ENCODE measurements at places on chromosomes 12 and 14.

DNA sequence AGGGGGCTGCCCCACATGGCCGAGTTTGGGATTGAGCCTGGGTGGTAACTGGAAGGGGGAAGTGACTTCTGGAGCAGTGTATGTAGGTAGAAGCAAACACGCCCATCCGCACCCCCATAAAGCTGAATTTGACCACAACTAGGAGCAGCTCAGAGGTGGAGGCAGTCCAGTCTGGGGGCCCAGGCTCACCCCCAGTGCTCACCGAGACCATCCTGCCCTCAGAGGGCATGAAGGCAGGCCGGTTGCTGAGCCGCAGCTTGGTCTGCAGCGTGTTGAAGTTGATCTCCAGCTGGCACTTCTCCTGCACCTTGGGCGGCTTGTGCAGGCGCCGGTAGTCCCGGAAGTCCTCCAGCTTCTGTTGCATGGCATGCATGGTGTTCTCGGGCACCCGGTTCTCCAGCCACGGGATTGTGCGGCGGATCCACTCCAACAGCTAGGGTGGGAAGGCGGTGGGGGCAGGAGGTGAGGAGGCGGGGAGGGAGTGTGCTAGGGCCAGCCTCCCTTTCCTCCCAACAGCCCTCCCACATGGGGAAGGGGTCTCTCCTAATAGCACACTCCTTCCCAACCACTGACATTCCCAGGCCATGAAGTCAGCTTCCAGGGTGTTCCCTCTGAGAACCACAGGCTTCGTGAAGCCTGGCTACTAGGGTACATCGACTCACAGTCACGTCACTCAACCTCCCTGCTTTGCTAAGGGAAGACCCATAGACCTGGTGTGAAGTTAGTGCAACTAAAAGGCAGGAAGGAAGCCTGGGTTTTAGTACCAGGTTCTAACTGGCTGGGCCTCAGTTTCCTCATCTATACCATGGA lies 87.0 kb downstream of the ACTN1 start:
- DNase-seq = peak; percentile 75

DNA sequence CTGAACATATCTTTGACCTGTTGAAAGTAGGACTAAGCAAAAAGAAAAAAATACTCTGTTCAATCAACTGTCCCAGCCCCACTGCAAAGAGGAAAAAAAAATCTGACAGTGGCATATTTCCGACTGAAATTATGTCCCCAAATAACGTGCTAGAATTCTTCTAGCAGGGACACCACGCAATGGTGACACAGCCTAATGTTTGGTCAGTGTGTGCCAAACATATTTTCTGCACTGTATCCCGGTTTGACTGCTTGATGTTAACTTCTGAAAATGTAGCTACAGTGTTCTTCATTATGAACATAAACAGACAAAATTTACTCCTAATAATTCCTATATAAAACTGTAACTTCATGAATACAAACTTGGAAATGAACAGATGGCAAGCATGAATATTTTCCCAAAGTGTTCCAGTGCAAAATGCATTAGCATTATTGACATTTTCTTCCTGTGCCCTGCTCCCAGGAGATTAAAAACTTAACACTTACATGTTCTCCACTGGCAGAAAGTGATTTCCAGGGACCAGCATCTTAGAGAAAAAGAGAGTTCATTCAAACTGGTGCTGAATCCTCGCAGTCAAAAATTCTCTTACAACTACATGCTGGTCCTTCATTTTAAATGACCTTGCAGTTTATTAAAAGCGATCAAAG lies 72.4 kb upstream of the SYT1 start:
- no peak for DNase-seq

GRCh38 chr12:124298685-124299410 lies 4.0 kb downstream of the RFLNA start:
- DNase-seq = no peak

- no peak for DNase-seq
Observed at GRCh38 chr14:72788972-72789728, 104.8 kb downstream of the DPF3 start.

Measured in iris pigment epithelial cell (primary cell).